ENCODE measurements at places on chromosomes 2 and 18.

DNA sequence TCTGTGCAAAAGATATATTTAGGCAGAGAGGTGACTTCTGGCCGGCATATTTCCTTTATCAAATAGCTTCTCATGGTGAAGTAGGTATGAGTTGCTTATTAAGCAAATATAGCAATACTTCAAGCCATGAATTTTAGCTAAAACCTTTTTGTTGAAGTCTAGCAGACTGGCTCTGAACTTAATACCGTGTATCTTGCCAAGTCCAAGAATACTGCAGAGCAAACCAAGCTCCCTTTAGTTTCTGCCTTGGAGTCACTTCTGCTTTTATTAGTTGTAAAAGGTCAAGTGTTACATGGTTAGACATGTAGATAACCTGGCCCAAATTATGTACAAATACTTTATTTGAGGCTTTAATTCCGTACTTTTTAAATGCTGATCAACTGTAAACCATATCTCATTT is 627.6 kb upstream of the PKDCC start:
- no peak for DNase-seq

GRCh38 chr2:168119515-168120141 is 127.8 kb downstream of the STK39 start:
- no peak for DNase-seq

- DNase-seq = no peak
Observed at GRCh38 chr2:205903549-205904129, 182.3 kb downstream of the INO80D start.

- DNase-seq = no peak
Observed at GRCh38 chr2:18626256-18626668, 36.9 kb upstream of the NT5C1B start.

DNA sequence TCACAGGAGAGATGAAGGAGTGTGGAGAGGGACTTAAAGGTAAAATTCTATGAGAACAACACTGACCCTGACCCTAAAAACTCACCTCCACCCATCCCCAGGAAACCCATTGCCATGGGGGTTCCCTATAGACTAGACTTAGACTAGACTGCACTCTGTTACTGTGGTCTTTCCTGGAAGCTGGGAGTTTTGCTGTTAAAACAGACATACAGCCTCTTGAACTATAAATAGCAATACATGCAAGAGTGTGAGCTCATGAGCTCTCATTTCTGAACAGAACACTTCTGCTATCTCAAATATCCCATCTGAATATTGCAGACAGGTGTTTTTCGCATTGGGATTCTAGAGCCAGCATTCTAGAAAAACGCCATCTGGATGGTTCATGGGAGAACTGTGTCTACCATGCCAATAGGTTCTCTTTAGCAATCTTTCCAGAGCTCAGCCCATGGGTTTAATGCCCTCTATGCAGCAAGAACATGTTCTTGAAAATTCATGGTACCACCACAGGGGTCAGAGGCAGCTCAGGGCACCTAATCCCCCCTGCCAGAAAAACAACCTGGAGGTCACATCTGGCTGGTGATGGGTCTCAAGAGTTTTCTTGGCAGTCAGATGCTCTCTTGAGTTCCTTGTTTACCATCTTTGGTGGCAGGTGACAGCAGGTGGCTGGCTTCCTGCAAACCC is 51.9 kb downstream of the SLC14A2 start:
- no peak for DNase-seq

DNA sequence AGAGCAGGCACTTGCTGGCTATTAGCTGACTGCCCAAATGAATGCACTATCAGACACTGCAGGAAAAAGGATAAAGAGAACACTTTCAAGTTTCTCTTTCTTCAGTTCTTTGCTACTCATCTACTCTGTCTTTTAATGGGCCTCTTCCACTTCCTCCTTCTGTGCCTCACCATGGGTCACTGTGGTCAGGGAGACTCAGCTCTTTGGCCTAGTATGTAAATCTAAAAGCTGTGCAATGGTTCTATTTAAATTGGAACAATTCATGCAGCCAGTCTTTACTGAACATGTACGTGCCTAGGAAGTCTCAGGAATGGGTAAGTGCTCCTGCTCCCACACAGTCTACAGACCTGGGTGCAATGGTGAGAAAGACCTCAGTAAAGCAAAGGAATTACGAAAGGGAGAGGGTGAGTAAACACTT is 79.1 kb upstream of the DNMT3A start:
- no peak for DNase-seq

DNA sequence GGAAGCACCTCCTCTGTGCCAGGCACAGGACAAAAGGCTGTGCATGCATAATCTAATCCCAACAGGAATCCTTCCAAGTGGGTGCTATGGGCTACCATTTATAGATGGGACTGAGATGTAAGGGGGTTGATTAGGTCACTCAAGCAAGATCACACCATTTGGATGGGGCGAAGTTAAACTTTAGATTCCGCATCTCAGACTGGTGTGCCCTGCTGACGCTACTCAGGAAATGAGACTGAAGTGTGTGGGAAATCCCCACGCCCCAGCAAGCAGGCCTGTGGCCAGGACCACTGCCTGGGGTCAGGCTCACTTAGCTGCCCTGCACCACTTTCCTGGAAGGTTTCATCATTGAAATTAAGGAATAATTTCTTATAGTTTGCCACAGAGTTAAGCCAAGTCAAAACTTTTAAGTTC is 70.5 kb upstream of the PPP1CB start:
- peak; percentile 46 for DNase-seq

DNA sequence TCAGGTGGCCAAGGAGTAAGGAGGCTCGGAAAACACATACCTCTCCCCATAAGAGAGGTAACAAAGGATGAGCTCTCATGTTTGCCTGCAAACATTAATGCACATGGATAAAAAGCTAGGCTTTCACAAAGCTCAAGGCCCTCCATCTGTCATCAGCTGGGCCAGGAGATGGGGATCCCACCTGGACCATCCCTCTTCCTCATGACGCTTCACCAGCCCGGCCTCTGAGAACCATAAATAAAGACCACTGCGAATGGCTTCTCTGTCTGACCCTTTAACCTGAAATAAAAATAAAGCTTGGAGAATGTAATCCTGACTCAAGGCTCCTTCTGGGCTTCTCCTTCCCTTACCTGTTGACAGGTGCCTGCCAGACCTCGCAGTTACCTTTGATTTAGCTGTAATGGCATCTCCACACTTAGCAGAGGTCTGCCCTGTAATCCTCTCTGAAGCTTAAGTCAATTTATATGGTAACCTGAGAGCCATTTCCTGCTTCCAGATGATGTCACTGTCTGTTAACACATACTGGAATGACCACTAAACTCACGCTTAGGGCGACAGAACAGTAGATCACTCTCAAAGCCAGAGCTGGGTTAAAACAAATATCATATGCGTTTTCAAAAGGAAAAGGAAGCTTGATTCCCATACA is 29.3 kb upstream of the FOXI3 start:
- DNase-seq = no peak

- DNase-seq = no peak
Observed at GRCh38 chr2:175107146-175107545, 60.9 kb downstream of the ATF2 start.

DNA sequence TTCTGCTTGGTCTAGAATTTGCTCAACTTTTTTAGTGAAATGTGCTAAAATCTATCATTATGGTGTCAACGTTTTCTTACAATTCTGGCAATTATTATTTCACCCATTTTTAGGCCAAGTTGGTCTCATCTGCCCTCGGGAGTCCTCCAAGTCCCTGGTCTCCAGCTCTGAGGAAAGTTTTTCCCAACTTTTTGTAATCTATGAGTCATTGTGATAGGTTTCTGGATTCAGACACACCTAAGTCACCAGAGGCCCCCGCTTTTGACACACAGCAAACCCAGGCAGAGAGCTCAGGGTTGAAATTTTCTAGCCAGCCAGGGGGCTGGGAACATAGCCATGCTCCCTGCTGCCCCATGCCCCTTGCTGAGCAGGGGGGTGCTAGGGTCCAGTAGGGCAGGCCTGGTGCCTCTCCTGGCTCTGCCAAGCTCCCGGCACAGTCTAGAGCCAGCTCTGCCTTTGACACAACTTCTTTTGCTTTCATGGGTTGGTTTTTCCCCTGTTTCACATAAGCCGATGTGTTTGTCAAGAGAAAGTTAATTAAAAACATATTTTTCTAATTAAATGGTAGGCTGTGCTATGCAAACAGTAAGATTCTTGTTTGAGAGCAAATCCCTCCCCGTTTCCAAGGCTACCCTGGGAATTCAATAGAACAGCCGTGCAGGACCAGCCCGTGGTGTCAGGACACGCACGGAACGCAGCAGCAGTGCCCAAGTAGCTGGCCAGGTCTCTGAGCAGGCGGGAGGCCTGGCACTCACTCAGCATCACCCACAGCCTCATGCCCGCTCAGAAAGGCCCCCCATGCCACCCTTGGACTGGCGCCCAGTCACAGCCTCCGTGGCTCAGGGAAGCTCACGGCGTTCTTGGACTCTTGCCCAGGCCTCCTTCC is 25.5 kb upstream of the SNED1 start:
- DNase-seq = no peak

DNA sequence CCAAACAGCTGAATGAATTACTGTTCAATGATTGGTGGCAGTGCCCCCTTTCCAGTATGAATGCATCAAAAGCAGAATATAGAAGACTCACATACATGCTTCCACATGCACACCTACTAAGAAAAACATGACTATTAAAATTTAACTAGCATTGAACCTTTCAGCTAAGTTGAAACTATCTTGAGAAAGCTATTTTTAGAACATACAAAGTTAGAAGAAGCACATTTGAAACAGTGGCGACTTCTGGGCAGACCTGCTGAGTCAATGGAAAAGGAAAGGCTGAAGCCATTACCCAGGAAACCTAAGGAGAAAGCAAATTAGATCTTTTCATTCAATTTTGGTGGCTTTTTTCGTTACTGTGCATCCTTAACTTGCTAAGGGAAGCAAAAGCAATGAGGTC is 55.9 kb downstream of the PLA2R1 start:
- no peak for DNase-seq

DNA sequence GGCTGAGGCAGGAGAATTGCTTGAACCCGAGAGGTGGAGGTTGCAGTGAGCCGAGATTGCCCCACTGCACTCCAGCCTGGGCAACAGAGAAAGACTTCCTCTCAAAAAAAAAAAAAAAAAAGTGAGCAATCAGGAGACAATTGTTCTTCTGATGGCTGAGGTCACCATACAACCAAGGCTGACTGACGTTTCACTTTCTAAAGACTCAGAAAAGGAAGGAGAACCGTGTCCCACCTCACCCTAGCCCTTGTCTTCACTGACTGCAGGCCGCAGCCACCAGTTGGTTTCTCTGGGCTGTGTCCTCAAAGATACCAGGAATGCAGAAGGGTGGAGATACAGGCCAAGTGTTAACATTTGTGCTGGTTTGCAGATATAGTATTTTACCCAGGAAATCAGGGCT is 7.7 kb upstream of the SLC35F6 start:
- no peak for DNase-seq

GRCh38 chr18:79988071-79988450 is 302 bp downstream of the TXNL4A start:
- peak; percentile 56 for DNase-seq

DNA sequence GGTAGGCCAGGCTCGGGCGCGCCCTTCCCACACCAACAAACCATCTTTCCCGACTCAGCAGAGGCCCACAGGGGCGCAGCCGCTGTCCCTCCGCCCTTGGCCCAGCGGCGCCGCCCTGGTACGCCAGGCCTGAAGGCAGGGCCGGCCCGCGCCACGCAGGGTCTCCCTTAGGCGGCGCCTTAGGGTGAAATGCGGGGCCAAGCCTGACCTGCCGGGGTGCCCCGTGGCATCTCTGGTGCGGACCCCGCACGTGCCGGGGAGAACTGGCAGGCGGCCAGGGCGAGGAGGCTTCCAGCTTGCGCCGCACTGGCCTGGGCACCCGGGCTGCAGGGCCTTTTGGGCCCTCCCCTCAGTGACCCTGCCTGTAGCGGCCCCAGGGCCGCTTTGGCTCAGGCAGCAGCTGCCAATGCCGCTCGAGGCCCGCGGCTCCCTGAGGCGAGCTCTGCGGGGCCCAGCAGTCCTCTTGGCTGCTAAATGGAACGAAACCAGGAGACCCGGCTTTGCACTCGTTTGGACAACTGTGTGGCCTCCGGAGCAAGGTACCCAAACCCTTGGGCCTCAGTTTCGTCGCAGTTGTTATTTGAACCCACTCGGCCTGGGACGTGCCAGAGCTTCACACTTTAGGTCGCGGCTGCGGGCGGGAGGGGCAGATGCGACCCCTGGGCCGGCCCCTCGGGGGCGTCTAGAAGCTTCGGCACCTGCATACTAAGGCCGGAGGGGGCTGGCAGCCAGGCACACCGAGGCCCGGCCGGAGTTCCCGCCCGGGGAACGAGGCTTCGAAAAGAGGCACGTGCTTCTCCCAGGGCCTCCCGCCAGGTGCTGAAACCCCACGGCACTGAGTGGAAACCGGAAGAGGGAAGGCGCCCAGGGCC is 8.5 kb downstream of the OTX1 start:
- DNase-seq = no peak

DNA sequence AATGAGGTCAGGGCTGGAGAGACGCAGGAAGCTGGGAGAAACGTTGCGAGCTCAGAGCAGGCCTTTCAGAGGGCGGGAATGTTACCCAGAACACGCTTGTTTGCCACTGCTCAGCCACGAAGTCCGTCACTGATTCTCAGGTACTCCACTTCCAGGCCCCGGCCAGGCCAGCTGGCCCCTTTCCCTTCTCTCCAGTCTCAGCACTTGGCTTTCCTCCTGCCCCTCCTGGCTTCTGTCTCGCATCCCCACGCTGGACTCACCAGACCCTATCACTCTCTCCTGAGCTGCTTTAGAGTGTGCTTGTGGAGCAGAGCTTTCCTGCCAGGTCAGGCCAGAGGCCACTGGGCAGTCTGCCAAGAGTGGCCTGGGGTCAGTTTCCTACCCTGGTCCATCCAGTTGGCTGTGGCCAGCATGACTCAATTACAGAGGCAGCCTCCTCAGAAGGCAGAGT is 151.4 kb downstream of the TWIST2 start:
- DNase-seq = no peak

- no peak for DNase-seq
Observed at GRCh38 chr2:173048897-173049661, 26.6 kb upstream of the MAP3K20 start.

DNA sequence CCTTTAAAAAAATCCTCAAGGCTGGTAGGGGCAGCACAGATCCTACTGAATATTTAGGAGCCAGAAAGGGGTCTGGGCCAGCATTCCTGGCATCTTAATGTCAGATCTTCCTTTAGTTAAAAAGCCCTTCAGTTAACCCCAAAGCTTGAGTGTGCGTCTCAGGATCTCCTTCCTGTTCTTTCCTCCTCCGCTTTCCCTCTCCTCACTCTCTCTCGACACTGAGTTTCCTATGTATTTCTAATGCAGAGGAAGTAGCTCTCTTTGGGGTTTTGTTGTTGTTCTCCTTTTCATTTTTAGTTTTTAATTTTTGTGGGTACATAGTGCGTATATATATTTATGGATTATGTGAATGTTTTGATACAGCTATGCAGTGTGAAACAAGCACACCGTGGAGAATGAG is 109.9 kb upstream of the COPS8 start:
- DNase-seq = no peak

DNA sequence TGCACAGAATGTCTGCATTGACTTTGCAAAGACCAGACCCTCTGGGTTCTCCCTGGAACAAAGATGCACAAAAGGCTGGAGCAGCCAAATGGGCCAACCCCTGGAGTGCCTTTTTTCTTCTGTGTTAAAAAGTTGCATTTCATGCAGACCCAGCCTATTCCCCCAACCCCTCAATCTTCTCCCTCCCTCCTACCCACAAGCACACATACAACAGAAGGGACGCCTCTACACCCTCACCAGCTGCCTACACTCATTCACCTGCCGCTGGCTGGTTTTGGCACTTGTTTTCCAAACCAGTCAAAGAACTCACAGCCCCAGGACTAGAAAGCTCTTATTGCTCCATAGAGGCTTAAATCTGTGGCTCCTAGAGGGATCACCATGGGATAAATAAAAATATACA is 16.6 kb downstream of the MARCHF4 start:
- no peak for DNase-seq
